ENCODE measurements at places on chromosomes 5 and 9.

DNA sequence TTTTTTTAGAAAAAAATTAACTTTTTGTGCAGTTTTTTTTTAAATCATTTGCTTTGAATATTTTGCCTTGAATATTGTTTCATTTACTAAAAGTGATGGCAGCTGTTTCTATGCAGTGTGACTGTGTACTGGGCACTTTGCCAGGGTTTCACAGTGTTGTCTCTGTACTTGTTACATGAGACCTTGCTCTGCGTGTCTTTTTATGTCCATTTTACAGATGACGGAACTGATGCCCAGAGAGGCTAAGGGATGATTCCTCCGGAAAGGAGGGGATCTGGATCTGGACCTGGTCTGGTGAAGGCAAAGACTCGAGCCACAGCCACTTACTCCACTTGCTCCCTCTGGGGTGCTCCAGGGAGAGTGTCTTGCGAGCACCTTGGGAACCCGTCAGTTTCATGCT is 124.8 kb upstream of the PTCH1 start:
- DNase-seq: no peak

- peak; percentile 36 for DNase-seq
These were observed 1.9 kb upstream of the HINT2 start for GRCh38 chr9:35816708-35817107.

DNA sequence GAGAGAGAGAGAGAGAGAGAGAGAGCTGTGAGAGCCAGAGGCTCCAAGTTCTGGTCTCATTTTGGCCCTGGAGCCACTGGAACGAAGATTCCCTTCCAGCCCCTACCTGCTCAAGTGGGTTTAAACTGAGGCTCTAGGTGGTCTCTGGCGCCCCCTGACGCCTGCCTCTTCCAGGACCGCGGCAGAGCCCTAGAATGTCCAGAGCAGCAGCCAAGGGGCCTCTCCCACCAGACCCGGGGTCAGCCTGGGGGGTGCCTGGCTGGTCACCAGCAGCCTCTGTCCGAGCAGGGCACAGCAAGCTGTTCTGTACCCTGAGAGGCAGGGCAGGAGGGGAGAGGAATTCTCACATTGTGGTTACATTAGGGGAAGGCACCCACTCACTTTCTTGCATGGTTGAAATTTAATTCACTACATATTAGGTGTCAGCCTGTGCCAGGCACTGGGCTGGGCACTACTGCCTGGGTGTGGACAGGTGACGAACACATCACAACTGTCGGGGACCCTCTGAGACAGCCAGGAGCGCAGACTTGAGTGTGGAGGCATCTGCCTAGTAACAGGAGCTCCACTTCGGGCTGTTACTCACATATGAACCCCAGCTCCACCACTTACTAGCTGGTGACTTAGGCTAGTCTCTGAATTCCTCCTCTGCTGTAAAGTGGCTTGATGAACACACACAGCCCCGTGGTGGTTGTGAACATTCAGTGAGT is 44.5 kb downstream of the AMBP start:
- peak; percentile 35 for DNase-seq

DNA sequence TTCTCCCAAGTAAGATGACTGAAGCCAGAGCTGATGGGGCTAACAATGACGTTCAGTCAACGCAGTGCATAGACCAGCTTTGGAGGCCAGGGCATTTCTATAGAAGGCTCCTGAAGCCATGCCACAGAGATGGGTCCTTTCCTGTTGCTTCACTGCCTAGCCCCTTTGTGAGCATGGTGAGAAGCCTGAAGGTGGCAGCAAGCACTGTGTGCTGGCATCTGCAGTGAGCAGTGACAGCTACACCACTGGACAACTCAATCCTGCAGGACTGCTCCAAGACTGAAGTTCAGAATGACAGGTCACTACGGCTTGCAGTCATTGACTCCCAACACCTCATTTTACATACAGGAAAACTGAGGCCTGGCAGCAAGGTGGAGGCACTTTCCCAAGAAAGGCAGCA is 229.0 kb downstream of the TSSK1B start:
- DNase-seq: no peak

DNA sequence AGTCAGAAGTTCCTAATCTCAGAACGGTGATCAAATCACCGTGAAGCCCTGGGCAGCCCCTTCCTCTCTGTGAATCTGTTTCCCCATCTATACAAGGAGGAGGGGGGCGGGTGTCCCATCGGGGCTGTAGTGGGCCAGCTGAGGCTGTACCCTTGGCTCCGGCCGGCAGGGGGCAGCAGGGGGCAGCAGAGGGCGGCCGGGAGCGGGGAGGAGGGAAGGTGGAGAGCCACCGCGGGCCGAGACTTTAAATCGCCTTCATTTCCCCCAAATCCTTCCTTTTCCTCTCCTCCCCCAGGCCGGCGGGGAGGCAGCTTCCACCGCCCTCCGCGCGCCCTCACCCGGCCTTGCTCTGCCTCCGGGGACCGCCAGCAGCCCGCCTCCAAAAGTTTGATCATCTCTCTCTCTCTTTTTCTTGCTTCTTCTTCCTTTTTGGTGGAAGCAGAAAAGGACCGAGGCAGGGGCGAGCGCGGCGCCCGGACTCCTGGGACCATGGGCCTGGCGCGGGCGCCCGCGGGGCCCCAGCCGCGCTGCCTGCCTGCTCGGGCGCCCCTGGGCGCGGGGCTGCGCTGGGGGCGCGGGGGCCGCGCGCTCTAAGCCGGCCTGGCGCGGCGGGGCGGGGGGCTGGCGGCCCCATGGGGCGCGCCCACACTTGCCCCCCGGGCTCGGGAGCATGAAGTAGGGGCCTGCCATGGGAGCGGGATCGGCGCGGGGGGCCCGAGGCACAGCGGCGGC is at the start of gene COL27A1:
TSS of gene COL27A1 (plus strand) at position 275 of the 732 bp plus-strand sequence. CDS start at position 689, 414 bp downstream.
- DNase-seq: peak; percentile 96

DNA sequence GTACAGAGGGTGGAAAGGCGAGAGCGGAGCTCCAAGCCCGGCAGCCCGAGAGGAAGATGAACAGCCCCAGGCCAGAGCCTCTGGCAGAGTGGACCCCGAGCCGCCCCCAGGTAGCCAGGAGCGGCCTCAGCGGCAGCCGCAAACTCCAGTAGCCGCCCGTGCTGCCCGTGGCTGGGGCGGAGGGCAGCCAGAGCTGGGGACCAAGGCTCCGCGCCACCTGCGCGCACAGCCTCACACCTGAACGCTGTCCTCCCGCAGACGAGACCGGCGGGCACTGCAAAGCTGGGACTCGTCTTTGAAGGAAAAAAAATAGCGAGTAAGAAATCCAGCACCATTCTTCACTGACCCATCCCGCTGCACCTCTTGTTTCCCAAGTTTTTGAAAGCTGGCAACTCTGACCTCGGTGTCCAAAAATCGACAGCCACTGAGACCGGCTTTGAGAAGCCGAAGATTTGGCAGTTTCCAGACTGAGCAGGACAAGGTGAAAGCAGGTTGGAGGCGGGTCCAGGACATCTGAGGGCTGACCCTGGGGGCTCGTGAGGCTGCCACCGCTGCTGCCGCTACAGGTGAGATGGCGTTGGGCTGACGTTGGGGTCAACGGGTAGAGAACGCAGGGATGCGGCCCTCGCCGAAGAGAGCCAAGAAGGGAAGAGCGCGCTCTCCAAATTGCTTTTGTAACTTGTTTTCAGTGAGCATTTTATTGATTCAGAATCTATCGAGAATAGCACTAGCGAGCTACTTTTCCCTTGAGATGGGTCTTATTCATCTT is at the start of gene PTGER4:
TSS of gene PTGER4 (plus strand) at position 3 of the 769 bp plus-strand sequence. CDS start 1,079 bp downstream, outside the sequence.
- peak; percentile 44 for DNase-seq

GRCh38 chr9:97740848-97741821 is 44.0 kb upstream of the XPA start:
- peak; percentile 67 for DNase-seq

- DNase-seq: no peak
These were observed 1271.6 kb downstream of the CDH12 start for GRCh38 chr5:21581508-21581907.

DNA sequence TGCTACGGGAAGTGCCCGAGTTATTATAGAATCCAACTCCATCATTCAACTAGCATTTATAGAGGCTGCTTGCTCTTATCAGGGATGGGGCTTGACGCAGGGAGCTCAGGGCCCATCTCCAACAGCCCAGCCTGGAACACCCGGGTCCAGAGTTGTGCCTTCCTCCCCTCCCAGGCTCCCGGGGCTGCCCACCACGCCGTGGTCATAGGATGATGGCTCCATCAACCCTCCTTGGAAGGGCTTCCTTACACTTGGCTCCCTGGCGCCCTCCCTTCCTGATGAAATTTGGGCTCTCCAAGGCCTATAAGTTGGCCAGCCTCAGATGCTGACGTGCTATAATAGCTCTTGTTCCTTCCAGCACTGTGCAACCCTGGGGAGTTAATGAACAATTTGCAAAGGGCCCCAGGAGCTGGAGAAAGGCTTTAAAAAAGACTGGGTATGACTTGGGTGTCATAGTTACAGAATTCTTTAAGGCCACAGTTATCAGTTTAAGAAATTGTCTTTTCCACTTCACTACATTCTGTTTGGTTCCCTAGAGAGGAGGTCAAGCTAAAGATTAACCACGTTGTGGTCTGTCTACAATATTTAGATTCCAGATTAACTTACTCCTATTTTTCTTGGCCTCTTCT is 42.5 kb upstream of the GADD45G start:
- DNase-seq: no peak

DNA sequence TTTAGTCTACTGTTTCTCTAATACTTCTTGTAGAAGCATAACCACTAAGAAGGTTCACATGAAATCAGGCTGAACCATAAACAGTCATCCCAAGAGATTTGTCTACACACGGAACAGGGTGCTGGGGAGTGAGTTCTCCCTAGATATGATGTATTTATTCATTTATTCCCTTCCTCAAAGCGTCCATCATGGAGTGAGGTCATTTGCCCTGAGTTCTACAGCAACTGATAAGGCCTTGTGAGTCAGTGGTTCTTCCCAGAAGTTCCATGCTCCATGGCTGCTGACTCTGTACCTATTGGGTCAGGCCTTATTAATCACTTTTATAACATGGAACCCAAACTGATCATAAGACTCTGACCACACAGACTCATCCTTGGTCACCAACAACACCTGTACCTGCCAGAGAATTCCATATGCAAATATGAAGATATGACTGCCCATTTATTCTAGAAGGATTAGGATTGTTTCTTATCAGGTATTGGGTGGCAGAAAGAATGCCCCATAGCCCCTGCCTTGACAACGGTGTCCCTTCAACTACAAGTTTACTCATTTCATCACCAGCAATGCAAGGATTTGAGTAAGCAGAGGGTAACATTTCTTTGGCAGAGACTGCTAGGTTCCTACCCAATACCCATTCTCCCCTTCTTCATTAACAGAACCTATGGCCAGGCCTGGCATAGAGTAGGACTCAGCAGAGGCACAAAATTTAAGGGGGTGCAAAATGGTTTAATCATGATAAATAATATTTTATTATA is 118.1 kb downstream of the LHFPL2 start:
- peak; percentile 50 for DNase-seq

DNA sequence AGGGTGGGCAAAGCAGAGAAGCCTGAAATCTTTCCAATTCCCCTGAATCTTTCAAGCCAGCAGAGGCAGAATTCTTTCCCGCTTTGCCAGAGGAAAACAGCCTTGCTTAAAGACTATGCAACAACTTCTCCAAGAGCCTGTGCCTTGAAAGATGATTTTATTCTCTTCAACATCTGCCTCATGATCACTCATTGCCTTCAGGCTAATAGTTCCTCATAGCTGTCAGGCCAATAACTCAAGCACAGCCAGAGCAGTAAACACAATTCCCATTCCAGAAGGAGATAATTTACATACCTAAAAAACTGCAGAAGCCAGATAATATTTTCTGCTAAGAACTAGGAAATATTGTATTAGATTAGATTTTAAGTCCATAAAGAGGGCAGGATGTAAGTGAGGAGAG is 92.3 kb upstream of the PUM3 start:
- DNase-seq: no peak

DNA sequence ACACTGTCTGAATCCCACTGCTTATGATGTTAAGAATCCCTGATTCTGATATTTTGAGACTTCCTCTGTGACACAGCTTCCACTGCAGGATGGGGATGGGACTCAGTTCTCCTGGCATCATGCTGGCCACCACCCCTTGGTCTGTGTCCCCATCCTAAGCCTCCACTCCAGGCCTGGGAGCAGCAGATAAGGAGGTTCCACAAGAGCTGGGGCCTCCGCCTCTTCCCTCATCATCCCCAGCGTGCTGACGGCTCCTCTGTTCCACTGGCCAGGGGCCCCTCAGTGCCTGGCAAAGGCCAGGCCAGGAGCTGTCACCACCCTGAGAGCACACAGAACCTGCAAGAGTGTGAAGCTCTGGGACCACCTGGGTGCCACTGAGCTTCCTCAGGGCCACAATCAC is 40.6 kb downstream of the CAMK2A start:
- no peak for DNase-seq

DNA sequence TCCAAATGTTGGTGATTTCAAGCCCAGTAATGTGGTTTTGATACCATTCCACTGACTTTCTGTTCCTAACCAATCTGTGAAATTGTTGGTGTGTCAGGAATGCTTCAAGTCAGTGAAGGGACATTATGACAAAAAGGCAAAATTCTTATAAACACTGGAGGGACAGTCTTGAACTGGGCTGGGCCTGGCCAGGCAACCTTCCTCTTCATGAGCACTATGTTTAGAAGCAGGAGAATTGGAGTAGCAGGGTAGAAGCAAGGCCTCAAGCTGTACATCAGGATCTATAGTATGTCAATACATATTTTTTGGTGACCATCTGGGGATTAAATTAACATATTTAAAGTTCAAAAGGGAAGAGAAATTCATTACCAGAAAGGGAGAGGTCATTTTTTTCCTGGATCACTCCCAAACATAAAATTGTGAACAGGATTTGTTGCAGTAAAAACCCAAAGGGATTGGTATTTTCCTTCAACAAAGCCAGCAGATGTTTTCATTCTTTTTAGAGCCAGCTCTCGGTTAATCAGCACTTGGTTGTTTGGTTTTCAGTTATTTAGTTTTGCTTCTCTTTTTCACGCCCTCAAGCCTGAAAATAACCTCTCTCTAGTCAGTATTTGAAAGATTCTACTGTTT is 77.9 kb upstream of the PIK3R1 start:
- DNase-seq: peak; percentile 81
